ENCODE measurements at places on chromosomes 2 and 18.

DNA sequence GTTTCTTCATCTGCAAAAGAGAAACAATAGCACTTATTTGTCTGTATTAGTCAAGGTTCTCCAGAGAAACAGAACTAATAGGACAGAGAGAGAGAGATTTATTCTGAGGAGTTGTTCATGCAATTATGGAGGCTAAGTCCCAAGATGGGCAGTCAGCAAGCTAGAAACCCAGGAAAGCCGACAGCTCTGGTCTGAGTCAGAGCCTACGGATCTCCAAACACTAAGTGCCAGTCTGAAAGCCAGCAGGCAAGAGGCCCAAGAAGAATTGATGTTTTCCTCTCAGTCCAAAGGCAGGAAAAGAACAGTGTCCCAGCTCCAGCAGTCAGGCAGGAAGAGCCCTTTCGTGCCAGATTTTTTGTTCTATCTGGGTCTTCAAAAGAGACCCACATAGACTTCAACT lies 36.5 kb upstream of the SLC66A3 start:
- DNase-seq: peak; percentile 22

DNA sequence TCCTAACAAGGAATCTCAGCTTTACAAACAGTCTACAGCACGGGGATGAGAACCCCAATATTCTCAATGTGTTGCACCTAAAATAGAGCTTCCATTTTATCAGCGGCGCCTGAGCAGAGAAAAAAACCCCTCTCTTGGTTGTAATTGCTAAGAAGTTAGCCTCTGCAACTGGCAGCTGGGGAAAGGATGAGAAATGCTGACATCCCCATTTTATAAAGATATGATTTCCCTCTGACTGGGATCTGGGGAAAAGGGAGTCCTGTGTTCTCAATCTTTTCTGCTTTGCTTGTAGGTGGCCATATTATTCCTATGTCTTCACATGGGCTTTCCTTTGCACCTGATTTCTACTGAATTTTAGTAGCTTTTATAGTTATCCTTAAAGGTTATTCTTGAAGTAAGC lies 981.4 kb upstream of the DDX18 start:
- DNase-seq: no peak

- no peak for DNase-seq
Measured at GRCh38 chr2:180655393-180655792, 325.0 kb upstream of the UBE2E3 start.

DNA sequence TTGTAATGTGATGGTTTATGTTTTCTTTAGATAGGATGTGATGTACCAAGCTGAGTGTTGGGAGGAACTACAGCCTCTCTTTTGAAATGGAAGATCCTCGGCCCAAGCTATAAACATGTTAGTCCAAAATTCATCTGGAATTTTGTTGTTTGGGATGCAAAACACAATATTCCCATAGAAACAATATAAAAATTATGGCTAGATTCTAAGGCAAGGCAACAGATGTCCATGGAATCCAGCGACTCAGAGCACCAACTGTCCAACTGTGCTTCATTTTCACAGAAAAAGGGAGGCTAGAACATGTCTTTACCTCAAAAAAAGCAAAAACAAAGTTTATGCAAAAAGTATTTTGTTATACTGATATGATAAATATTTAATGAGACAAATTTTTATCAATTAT lies 52.4 kb upstream of the ATP8B1 start:
- DNase-seq: no peak

DNA sequence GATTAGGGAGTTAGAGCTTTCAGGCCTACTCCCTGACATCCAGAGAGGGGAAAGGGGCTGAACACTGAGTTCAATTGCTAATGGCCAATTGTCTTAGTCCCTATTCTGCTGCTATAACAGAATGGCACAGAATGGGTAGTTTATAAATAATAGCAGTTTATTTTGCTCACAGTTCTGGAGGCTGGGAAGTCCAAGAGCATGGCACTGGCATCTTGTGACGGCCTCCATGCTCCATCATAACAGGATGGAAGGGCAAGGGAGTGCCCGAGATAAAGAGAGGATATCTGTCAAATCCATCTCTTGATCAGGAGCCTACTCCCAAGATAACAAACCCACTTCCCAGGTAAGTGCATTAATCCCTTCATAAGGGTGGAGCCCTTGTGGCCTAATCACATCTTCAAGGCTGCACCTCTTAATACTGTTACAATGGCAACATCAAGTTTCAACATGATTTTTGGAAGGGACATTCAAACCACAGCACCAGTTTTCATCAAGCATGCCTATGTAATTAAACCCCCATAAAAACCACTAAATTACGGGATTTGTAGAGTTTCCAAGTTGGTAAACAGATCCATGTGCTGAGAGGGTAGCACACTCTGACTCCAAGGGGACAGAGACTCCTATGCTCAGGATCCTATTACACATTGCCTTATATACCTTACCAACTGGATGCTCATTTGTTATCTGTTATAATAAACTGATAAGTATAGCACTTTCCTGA lies 44.6 kb downstream of the BAZ2B start:
- no peak for DNase-seq

- DNase-seq: no peak
Measured at GRCh38 chr2:1598800-1599199, 145.5 kb downstream of the PXDN start.

- no peak for DNase-seq
Measured at GRCh38 chr2:170307052-170307451, 129.1 kb downstream of the MYO3B start.

DNA sequence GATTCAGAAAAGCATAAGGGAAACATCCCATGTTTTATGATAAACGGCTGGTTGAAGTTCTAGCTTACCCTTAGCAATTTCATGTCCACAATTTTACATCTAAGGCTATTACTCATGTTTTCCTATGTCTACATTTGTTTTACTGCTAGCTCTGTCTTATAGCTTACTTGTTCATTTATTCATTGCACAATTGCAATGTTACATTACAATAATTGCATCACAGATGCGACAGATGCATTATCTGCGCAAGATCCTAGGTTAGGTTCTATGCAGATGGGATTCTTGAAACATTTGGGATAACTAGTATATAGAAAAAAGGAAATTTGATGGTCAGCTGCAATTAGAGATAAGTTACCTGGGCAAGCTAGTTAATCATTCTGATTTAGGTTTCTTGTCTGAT lies 108.4 kb downstream of the ARHGAP28 start:
- no peak for DNase-seq

DNA sequence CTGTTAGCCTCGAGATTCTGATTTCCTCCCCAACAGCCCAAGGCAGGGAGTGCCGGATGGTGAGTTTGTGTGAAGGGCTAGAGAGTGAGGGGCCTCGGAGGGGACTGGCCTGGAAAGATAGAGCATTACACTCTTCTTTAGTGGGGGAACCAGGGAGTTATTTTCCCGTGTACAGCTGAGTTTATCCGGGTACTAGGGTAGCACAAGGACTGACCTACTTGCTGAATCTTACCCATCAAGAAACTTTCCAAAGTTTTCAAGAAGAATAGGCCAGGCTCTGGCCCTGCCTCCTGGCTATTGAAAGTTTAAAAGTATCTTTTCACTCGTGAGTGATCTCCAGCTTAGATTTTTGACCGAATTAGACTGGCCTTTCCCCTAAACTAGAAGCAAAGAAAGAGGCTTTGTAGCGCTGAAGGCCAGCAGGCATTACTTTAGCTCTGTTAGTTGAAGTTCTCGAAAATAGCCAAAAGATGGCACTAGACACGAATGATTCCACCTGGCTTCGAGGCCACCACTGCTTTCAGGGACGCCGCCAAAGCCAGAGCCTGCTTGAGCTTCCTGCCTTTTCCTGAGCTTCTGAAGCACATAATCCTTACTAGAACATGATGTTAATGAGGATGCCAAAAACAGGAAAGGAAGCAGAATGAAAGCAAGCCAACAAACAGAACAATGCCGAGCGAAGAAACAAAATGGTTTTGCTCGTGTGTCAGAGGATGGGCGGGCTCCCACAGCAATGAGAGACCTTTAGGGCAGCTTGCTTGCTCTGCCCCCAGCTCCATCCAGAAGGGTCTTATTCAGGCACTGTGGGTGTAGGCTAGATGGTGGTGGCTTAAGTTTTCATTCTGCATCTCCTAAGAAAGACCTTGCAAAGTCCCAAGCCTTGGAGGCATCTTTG lies 55.8 kb downstream of the TSN start:
- peak; percentile 71 for DNase-seq

GRCh38 chr2:112725545-112726457 lies 5.0 kb downstream of the NT5DC4 start:
- no peak for DNase-seq

DNA sequence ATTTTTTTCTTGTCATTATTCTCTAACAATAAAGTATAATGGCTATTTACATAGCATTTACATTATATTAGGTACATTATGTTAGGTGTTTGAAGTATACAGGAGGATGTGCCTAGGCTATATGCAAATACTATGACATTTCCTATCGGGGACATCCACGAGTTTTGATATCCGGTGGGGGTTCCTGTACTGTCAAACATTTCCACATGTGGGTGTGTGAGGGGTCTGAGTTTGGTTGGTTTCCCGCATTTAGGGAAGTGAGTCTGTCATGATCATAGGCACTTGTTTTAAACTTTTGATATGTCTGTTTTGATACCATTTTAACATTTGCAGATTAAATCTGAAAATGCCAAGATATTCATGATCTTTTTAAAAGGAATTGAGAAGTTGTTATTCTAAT lies 76.0 kb downstream of the CEP192 start:
- no peak for DNase-seq

DNA sequence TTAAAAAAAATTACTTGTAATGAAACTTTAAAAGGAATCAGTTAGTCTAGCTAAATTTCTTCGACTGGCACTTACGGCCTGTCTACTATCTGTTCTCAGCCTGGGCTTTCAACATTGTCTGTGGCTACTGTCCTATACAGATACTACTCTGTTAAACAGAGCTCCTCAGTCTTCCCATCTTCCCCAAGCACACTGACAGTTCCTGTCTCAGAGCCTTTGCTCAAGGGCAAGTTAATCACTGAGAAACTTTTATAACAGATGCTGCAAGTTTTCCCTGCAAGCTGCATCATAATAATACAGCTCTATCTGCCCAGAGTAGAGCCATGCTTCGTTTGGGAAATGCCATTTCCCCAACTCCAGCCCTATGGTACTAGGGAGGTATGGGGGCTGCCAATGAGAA lies 11.3 kb upstream of the YPEL5 start:
- no peak for DNase-seq

DNA sequence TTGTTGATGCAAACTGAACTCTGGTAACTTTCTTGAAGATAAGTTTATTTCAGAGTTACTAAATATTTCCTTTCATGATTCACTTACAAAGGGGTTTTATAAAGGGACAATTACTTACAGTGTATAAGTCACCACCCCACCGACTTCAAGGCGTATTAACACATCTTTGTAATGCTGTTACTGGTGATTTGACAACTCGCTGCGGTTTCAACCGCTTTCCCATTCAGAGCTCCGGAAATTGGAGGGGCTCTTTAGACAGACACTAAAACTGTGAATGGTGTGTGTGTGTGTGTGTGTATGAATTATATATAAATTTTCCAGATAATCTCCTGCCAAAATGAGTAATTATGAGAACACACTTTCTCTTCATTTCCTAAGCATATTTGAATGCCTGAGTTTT lies 4.9 kb downstream of the TM4SF20 start:
- DNase-seq: peak; percentile 87

Data from fibroblast of the aortic adventitia (primary cell).